SK-N-MC (cell line): ENCODE measurements at places on chromosomes 5 and 9.
A peak's percentile ranks its signal among the peaks of the same experiment; 100 is the strongest.

GRCh38 chr9:77999231-77999631 is 32.4 kb downstream of the GNAQ start:
- no peak for DNase-seq

DNA sequence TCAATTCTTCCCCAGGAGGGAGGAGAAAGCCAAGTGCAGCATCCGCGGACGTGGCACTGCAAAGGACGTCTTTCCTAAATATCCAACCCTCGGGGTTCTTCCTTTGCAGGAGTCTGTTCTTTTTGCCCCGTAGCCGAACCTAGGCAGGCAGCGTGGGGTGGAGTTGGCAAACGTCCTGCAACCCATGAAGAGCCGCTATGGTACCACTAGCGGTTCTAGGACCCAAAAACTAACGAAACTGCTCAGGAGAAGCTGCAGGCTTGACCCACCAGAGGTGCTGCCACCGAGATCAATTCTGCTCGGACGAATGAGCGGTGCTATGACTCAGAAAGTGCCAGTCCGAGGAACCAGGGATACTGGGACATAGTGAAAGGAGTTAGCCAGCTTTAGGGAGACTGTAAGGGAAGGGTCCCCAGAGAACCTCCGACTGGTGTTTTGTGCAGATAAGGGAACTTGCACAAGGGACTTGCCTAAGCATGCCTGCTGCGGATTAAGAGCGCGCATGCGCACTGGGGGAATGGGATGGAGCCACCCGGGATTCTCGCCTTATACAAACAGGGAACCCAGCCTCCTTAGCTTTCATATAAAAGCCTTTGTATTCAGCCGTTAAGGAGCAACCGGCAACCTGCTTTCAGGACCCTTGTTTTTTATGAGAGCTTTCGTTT is 32.7 kb downstream of the ANXA2R start:
- DNase-seq = peak; percentile 88

DNA sequence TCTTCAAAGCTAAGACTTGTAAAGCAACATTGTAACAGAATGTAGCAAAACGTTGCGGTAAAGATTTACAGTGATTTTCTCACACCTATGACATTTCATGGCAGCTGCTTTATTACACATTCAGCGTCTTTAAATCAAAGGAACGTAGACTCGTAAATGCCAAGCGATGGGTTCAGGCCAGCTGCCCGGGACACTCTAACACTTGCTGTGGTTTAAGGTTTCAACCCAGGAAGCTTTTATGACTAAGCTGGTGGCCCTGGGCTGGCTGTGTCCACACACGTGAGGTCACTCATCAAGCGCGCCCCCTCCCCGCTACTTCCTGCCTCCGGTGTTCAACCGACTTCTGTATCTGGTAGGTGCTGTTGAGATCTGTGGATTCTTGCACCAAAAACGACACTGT is 2.5 kb downstream of the SLC6A18 start:
- DNase-seq = no peak

DNA sequence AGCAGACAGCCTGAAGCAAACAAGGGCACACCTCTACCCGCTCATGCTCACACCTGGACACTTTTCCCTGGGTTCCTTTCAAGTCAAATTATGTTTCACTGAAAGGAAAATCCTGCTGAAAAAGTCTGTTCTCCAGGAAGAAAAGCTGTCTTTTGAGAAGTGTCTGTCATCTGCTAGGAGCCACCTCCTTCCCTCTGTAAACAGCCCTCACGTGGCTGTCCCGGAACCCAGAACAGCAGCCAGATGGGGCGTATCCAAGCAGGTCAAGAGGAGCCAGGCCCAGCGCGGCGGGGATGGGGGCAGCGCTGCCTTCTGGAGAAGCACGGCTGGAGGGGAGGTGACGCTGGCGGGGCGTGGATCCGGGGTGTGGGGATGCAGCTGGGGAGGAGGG is at the start of gene PNPLA7:
PNPLA7 (minus strand) TSS at position 172 of the 391 bp plus-strand sequence. CDS start 205 bp downstream, outside the sequence.
- DNase-seq = no peak
